ENCODE measurements at places on chromosomes 16 and 17.

DNA sequence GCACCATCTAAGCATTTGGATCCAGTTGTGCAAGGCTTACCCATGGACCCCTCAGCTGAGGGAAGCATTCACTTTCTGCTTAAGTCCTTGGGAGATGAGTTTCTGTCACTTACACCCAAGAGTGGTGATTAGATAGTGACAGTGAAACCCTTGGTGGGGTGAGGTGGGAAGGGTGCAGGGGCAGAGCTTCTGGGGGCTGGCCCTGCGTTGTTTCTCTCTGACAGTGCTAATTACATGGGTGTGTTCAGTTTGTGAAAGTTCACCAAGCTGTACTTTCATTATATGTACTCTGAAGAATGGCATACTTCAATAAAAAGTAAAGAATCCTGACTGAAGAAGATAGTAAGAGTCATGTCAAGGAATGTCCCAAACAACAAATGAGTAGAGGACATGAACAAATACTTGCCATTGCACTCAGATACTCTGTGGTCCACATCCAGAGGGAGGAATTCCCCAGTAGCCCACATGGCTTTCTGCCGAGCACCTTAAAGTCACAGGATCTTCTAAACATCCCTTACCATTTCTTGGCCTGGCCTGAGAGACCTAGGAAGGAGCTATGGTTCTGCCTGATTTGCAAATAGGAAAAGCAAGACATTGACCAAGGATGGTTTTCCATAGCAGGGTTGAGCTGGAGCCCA lies 8.4 kb downstream of the CHST6 start:
- DNase-seq: no peak

DNA sequence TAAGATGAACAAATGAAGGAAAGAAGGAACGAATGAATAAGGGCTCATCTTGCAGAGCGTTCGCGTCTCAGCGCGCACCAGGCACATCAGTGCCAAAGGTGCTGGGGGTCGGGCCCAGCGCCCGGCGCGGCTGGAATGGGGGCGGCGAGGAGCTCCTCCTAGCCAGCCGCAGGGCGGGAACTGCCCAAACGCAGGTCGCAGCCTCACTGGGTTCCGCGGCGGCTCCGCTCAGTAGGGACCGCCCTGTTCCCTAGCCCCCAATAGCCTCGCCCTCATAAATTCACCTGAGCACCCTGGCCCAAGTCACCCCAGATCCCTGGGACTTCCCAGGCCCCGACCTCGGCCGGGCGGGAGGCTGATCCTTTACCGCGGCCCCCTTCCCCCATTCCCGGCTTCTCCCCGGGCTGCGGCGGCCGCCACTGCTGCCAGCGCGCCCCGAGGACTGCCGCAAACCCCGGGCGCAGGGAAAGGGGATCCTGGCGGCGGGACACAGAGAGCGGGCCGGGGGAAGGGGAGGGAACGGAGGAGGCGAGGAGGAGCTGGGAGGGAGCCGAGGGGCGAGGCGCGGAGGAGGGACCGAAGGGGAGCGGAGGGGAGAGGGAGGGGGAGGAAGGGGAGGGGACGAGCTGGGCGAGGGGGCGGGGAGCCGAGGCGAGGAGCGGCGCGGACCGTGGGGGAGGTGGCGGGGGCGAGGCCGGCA lies 377 bp upstream of the CRHR1 start:
- DNase-seq: no peak

GRCh38 chr16:3569851-3570250 lies 7.4 kb downstream of the NLRC3 start:
- DNase-seq: no peak

GRCh38 chr17:60664022-60664421 lies 13.6 kb upstream of the BCAS3 start:
- DNase-seq: no peak

GRCh38 chr17:6517062-6517461 lies 39.3 kb downstream of the PITPNM3 start:
- DNase-seq: no peak

- DNase-seq: no peak
Observed at GRCh38 chr16:1375741-1376410, 24.1 kb downstream of the GNPTG start.

- no peak for DNase-seq
Observed at GRCh38 chr17:19533036-19533717, 477 bp upstream of the SLC47A1 start.

- no peak for DNase-seq
Observed at GRCh38 chr16:5466551-5466950, 369.0 kb upstream of the EEF2KMT start.

GRCh38 chr16:70796301-70796700 lies 4.7 kb downstream of the VAC14 start:
- DNase-seq: no peak

DNA sequence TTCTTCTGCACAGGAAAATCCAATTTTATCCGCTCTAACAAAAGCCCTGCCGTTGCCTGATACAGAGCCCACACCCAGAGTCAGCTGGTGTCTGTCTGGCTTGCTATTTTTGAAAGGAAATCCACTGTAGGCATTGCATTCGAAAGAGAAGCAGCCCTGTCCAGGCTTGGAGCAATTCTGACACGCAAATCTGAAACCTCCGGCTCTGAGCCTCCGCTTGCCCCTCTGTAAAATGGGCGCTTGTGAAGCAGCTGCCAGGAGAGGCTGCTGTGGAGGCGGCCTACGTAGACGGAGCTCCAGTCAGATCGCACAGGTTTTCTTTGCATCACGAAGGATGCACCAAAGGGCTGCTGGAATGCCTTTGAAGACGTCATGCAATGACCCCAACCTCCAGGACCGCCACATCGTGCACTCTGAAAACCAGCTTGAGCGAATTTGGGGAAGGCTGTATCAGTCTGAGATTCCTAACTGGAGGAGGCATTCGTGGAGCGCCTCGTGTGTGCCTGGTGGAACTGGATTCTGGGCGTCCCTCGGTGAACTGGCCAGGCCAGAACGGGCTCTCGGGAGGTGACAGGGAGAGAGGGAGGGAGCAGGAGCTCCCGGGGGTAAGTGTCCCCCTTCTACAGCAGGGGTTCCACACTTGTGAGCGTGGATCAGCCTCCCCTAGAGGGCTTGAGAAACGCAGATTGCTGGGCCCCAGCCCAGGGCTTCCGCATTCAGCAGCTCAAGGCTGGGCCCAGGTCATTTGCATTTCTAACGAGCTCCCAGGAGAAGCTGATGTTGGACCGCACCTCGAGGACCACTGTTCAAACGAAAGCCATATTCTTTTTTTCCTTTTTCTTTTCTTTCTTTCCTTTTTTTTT lies 215.5 kb downstream of the MRTFB start:
- DNase-seq: no peak

DNA sequence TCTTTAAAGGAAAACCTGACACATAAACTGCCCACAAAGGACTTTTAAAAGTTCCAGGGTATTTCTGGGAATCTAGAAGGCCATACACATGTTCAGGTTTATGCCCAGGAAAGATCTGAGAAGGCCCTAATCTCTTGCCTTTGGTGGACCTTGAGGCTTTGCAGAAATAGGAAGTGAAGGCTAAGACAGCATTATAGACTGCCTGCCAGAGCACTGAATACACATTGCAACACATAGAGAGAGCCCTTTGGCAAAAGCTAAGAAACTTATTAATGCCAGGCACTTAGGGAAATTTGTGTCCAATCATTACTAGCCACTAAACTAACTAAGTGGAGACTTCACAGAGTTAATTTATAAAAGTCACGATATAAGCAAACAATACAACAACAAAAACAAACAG lies 70.4 kb downstream of the MMD start:
- DNase-seq: no peak

DNA sequence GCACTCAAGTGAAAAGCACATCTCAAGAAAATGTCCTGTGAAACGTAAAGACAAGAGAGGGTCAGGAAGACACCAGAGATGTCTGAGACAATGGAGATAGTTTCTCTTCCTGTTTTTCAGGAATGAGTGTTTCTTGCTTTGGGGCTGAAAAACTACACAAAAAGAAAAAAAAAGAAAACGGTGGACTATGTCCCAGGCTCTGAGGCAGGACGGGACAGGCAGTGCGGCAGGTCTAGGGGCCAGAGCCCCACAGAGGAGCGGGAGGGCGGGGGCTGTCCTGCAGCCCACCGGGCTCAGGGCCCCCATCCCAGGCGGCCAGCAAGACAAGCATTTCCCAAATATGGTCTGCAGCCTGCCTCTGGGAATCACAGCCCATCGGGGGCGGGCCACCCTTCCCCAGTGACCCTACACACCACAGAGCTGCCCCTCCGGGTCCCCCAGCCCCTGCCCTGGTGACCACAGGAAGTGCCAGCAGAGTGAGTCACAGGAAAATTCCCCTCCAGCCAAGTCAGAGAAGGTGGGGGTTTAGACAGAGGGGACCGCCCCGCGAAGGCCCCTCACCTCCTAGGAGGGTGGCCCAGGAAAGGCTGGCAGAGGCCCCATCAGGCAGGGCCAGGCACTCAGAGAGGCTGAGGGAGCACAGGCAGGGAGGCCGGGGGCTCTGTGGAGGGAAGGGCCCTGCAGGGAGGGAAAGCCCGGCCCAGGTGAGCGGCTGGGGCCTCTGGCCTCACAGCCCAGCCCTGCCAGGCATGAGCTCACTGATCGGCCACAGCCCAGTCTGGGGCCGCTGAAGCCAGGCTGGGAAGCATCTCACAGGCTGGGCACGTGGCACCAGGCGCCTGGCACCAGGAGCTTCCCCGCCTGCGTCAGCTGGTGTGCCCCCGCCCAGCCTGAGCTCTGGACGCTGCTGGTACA lies 6.3 kb downstream of the BCAR1 start:
- DNase-seq: no peak

DNA sequence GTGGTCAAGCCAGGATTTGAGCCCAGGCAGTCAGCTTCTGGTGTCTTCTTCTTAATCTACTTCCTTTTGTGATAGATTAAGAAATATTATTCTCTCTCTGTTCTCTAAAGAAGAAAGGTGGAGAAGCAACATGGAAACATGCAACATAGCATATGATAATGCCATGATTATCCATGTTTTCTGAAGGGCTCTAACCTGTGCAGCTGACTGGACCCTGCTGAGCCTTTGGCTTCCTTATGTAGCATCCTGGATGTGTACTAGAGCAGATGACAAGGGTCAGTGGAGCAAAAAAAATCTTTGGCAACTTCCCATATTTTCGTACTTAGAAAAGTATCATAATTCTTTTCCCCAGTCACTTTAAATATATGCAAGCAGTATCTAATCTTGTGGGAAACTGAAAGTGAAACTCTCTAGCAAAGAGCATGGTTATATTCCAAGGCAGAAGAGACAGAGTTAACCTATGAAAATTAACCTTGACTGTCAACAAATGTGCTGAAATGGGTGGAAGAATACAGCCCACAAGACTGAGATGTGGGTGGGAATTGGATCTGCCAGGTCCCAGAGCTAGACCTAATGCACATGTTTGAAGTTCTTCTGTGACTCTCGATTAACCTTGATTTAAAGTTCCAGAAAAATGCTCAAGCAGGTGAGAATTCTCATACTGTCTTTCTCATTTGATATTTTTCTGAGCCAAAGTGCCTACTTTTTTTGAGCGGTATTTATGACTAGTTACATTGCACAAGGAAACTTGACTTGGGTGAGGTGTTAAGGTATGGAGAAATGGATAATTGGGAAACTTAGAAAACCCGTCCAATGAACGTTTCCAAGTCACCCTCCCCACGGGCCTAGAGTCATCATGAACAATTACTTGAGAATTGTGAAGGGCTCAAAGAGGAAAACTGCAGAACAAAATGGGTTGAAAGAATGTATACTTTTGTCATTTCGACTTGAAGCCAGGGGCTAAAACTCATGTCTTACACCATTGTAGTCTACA lies 248.6 kb downstream of the FTO start:
- DNase-seq: no peak

GRCh38 chr17:81489998-81490992 lies 22.3 kb downstream of the ACTG1 start:
- DNase-seq: no peak

- DNase-seq: no peak
Observed at GRCh38 chr17:43528988-43529814, 16.9 kb downstream of the ETV4 start.

DNA sequence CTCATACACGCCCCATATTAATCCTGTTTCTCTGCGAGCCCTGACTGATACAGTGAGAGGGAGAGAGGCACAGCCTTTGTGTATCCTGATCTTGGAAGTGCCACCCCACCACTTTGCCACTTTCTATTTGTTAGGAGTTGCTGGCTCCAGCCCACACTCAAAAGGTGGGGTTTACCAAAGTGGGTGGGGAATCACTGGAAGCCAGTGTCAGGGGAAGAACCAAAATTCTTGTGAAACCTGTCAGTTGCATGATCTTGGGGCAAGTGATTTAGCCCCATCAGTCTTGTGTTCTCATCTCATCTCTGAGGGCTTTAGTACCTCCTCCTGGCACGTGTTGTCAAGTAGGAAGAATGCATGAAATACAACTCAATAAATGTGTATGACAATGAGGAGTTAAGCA lies 119.5 kb downstream of the SOX9 start:
- no peak for DNase-seq

DNA sequence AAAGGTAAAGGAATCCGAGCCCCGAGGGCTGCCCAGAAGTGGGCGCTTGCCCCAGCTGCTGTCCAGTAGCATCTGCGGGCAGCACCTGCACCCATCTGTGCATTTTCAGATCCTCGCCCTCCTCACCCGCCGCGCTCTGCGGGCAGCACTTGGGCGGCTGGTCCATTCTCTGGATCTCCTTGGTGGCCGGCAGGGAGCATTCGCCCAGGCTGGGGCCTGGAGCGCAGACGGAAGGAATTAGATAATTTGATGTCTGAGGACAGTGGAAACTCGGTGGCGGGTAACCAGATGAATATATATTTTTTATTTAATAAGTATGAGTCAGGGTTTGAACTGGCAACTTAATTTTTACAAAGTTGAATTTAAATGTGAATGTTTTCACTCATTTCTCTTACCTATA lies 88.5 kb downstream of the NPIPB11 start:
- no peak for DNase-seq

- no peak for DNase-seq
Observed at GRCh38 chr16:76897816-76898215, 293.2 kb upstream of the MON1B start.

- DNase-seq: no peak
Observed at GRCh38 chr17:4100883-4101756, 41.7 kb downstream of the ZZEF1 start.

GRCh38 chr17:73292031-73292531 lies 19.7 kb downstream of the CDC42EP4 start:
- no peak for DNase-seq

DNA sequence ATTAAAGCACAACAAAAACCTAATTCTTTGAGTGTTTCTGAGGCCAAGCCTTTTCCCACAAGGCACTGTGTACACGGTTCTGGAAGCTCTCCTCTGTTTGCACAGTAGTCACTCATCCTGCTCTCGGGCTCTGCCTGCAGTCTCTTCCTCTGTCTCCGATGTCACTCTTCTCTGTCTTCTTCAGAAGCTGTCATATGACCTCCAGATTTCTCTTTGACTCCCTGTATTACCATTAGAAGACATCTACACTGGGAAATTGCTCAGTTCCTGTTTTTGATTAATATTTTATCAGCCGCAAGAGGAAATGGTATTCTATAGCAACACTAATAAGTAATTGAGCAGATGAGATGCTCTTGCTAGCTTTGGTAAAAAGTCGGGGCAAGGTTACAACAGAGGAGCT lies 422.9 kb downstream of the WWOX start:
- DNase-seq: no peak

Data from stimulated activated CD4-positive, alpha-beta T cell treated with anti-CD3 and anti-CD28 coated beads, Interleukin-1b, Interleukin-23, amount 100 ng/mL, for 4 hours (primary cell).